Fibroblast of skin of left quadriceps (primary cell): ENCODE measurements at places on chromosomes 12 and 14.
A peak's percentile ranks its signal among the peaks of the same experiment; 100 is the strongest.

- DNase-seq = no peak
These were observed 203.5 kb upstream of the PLXNC1 start for GRCh38 chr12:93944911-93945310.

GRCh38 chr12:42766754-42767153, 177.2 kb upstream of the PRICKLE1 start:
- DNase-seq = no peak

GRCh38 chr12:49866859-49867569, 24.1 kb upstream of the BCDIN3D start:
- DNase-seq = no peak

- no peak for DNase-seq
These were observed 148.2 kb downstream of the PLEKHA5 start for GRCh38 chr12:19277711-19278110.

GRCh38 chr12:58095002-58095401, 153.6 kb downstream of the ATP23 start:
- DNase-seq = no peak

DNA sequence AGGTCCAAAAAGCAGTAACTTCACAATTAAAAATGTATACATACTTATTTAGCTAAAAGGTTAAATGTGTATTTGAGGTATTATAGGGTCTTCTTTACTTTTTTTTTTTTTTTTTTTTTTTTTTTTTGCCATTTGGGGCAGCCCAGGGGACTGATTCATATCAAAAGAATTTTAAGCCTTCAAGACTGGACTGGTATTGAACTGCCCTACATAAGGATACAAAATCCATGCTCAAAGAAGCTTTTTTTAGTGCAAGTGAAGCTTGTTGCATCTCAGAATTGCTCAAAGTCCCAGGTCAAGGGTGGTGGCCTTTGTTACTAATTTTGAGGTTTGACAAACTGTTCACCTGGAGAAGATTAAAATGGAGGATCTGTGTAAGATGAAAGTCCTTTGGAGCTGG, 124.0 kb downstream of the APAF1 start:
- no peak for DNase-seq

DNA sequence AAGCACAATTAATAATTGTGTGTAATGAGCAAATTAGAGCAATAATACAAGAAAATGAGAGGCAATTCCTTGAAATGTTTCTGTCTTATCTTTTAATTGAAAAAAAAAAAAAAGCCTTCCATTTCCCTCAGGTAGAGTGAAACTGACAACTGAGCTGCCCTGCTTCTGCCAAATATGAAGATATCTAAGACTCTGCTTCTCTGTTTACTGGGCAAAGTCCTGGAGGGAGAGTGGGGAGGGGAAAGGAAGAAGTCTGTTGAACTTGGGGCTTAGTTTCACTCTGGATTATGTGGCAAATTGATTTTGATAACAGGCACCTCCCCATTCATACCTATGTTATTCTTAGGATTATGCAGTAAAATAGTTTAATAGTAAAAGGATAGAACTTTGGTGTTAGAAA, 364.9 kb downstream of the NRXN3 start:
- DNase-seq = no peak

DNA sequence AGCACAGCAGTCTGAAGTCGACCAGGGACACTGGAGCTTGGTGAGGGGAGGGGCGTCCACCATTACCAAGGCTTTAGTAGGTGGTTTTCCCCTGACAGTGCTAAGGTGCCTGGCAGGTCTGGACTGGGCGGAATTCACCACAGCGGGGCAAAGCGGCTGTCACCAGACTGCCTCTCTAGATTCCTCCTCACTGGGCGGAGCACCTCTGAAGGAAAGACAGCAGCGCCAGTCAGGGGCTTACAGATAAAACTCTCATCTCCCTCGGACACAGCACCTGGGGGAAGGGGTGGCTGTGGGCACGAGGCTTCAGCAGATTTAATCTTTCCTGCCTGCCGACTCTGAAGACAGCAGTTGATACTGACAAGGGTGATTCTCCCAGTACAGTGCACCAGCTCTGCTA, 39.1 kb downstream of the DDHD1 start:
- no peak for DNase-seq

GRCh38 chr14:93073358-93073707, 42.4 kb downstream of the ITPK1 start:
- no peak for DNase-seq

GRCh38 chr12:56119361-56119796, 1.3 kb downstream of the ZC3H10 start:
- DNase-seq = peak; percentile 81

DNA sequence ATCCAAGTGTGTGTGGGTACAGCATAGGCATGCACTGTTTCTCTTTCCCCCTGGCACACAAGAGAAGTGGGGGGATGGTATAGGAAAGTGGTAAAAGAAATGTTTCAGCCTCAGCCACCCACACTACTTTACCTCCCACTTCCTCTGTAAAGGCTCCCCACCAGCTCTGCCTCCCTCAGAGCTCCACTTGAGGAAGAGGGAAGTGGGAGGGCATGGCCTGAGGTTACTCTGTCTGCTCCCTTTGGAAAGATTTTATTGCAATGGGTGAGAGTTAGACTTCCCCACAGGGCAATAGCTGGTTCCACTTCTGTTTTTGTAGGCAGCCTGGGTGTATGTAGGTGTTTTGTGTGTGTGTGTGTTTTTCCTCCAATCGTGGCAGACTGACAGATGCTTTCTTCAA, 145.3 kb downstream of the SSPN start:
- no peak for DNase-seq
